ENCODE measurements at places on chromosomes 3 and 15.

DNA sequence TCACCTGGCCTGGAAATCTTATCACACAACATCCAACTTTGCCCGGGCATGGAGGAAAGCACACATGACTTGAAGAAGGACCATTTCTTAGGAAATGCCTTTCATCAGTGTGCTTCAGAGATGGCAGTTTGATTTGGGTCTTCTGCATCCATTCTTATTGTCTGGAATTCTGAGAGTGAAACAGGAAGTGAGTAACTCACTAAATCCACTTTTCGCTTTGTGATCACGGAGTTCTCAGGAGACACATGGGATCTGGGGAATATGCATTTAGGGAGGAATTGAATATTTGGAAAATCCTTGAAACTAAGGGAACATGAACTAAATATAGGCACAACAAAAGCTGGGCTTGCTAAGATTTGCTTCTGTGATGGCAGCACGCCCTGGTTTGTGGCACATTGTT is 212.5 kb upstream of the FEZF2 start:
- H3K4me1 ChIP-seq: no peaks in the 10 kb centered on the region
- H3K27ac ChIP-seq: no peak overlapping the region
- H3K27me3 ChIP-seq: no peaks in the 10 kb centered on the region
- no peaks in the 10 kb centered on the region for H3K36me3 ChIP-seq

GRCh38 chr3:17645074-17645698 is 97.2 kb downstream of the TBC1D5 start:
- no peak for DNase-seq
- no peak overlapping the region for H3K4me3 ChIP-seq

- no peaks in the 10 kb centered on the region for H3K4me1 ChIP-seq
- no peak overlapping the region for H3K4me3 ChIP-seq
- no peak for DNase-seq
These were observed 85.8 kb downstream of the SNRK start for GRCh38 chr3:43372007-43372740.

- DNase-seq: no peak
- H3K4me3 ChIP-seq: no peak overlapping the region
- H3K27ac ChIP-seq: no peak overlapping the region
- no peaks in the 10 kb centered on the region for H3K36me3 ChIP-seq
These were observed 23.9 kb downstream of the GOLGA6L2 start for GRCh38 chr15:23422946-23423708.

- H3K36me3 ChIP-seq: peaks cover 80% of the 10 kb centered on the region
- DNase-seq: no peak
- no peak overlapping the region for H3K27ac ChIP-seq
- no peak overlapping the region for H3K4me3 ChIP-seq
- no peaks in the 10 kb centered on the region for H3K4me1 ChIP-seq
These were observed 37.6 kb downstream of the GMPS start for GRCh38 chr3:155908086-155908485.

DNA sequence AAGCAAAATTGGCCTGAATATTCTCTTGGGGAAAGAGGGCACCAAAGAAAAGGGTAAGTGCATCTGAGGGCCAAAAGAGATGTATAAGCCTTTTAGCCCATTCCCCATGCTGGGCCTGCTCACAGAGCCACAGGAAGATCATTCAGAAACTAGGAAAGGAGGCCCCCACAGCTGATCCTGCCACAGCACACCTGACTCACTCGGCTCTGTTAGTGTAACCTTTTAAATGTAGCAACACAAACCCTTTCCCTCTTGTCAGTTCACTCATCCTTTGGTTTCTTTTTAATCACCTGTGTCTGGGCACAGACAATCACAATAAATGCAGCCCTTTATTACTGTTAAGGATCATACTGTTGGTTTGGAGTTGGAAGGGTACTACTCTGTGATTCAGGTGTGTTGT is 69.9 kb downstream of the PDCD6IP start:
- H3K27ac ChIP-seq: no peak overlapping the region
- DNase-seq: no peak
- H3K36me3 ChIP-seq: peaks cover 62% of the 10 kb centered on the region
- H3K4me3 ChIP-seq: no peak overlapping the region
- no peaks in the 10 kb centered on the region for H3K27me3 ChIP-seq
- H3K4me1 ChIP-seq: no peaks in the 10 kb centered on the region

DNA sequence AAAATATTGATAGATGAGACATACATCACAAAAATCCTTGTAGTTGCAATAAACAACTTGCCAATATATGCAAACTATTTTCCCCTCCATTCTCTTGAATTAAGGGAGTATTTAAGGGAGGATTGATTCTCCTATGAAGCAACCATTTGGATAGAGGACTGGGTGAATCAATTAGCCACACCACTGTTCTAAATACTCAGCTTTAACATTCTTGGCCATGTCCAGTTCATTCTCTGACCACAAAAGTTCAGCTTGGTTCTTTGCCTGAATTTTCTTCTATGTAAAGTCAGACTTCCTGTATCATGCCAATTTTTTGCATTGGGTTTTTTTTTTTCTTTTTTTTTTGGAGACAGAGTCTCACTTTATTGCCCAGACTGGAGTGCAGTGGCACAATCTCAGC is 15.8 kb upstream of the SEC11A start:
- no peak for DNase-seq
- no peak overlapping the region for H3K27ac ChIP-seq
- H3K4me3 ChIP-seq: no peak overlapping the region

GRCh38 chr15:38085114-38085513 is 150.7 kb downstream of the TMCO5A start:
- no peak for DNase-seq
- peak overlapping the region; percentile 29 for H3K27ac ChIP-seq
- peaks cover 23% of the 10 kb centered on the region for H3K4me1 ChIP-seq
- H3K36me3 ChIP-seq: no peaks in the 10 kb centered on the region
- H3K27me3 ChIP-seq: no peaks in the 10 kb centered on the region

- H3K27me3 ChIP-seq: no peaks in the 10 kb centered on the region
- no peak overlapping the region for H3K4me3 ChIP-seq
- no peaks in the 10 kb centered on the region for H3K36me3 ChIP-seq
- DNase-seq: no peak
- no peaks in the 10 kb centered on the region for H3K4me1 ChIP-seq
These were observed 110.0 kb upstream of the DLG1 start for GRCh38 chr3:197408177-197408957.

DNA sequence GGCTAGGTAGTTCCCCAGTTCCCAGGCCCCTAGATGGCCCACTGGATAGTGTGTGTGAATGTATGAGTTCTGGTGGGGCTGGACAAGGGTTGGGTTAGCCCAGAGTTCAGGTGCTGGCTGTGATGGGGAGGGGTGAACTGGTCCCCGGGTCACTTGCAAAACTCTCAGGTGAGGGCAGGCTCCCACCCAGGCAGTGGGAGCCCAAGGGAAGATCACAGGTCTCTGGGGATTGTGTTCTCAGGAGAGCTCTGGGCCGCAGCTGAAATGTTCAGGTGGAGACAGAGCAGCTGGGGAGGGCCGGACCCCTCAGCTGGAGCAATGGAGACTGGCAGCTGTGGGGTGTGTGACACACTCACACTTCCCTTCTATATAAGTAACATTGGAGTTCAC is 12.8 kb upstream of the FAM98B start:
- peaks cover 6% of the 10 kb centered on the region for H3K27me3 ChIP-seq
- no peak overlapping the region for H3K27ac ChIP-seq
- H3K36me3 ChIP-seq: no peaks in the 10 kb centered on the region
- no peak for DNase-seq

- no peak overlapping the region for H3K27ac ChIP-seq
- no peak overlapping the region for H3K4me3 ChIP-seq
- no peaks in the 10 kb centered on the region for H3K4me1 ChIP-seq
- no peak for DNase-seq
- no peaks in the 10 kb centered on the region for H3K36me3 ChIP-seq
- no peaks in the 10 kb centered on the region for H3K27me3 ChIP-seq
These were observed 896.8 kb downstream of the ROBO1 start for GRCh38 chr3:78871048-78871447.

DNA sequence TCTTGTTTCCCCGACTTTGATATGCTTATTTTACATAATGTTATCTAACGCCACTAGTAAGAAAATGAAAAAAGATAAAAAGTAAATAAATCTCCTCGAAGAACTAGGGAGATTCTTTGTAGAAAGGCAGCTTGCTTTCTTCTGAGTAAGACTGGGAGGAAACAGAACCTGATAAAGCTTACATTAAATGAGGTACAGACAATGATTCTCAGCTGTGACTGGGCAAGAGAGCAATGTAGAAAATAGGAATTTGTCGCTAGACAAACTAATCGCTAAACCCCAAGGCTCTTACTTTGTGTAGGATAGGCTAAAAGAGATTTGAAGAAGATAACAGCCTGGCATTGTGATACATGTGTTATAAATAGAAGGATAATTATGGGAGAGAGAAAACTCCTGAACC is 919.0 kb upstream of the ALCAM start:
- H3K4me3 ChIP-seq: no peak overlapping the region
- no peaks in the 10 kb centered on the region for H3K27me3 ChIP-seq
- H3K36me3 ChIP-seq: no peaks in the 10 kb centered on the region
- DNase-seq: no peak
- H3K27ac ChIP-seq: no peak overlapping the region
- no peaks in the 10 kb centered on the region for H3K4me1 ChIP-seq

- no peak overlapping the region for H3K27ac ChIP-seq
- no peak for DNase-seq
- H3K4me3 ChIP-seq: no peak overlapping the region
- no peaks in the 10 kb centered on the region for H3K36me3 ChIP-seq
These were observed 46.4 kb upstream of the RGMA start for GRCh38 chr15:93135459-93135858.

All from lower lobe of right lung (tissue), 2 donors.